Stimulated activated CD4-positive, alpha-beta T cell treated with anti-CD3 and anti-CD28 coated beads, Interleukin-15, amount 100 ng/mL, for 1 hour (primary cell): ENCODE measurements at places on chromosomes 2 and 18.

GRCh38 chr2:42744545-42745082 lies 19.3 kb downstream of the OXER1 start:
- DNase-seq: no peak

DNA sequence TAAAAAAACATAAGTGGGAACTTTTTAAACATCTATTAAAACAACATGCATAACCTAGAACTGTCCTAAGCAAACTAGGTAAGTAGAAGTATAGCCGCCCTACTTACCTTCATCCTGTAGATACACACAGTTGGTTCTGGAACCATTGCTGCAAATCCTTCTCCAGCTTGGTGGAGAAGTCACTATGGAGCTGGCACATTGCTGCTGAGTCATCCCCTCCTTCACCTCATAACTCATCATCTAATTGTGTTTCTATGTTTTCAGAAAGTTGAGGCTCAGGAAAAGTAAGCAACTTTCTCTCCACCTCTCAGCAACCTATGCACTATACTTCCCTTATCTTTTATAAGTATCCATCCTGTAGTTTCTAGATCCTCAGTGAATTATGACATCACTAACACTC lies 269.8 kb upstream of the MMADHC start:
- DNase-seq: no peak

DNA sequence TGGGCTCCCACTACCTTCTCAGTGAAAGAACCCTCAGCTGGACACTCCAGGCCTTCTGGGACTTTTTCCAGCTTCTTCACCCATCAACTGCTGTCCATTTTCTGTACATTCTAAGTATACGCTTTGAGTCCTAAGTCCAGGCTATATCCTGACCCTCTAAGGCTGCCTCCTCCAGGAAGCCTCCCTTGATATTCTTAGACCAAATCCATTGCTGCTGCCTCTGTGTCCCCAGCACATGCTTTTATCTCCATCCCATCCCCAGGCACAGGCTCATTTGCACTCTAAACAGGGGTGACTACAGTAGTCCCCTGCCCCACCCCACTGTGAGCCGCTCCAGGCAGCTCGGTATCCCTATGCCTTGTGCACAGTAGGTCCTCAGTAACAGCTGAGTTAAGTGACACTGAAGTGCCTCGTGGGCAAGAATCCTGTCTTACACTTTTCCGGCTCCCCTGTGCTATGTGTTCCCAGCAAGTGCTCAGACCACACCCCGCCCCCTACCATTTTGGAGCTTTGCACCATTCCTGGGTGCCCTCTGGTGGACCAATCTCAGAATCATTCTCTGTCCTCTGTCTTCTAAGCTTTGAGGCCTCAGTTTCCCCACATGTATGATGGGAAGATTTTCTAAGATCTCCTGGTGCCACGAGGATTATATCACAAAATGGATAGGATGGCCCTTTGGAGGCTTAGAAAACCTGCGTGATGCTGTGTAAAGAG lies 34.9 kb downstream of the EMX1 start:
- DNase-seq: no peak

GRCh38 chr18:63951302-63951705 lies 2.2 kb downstream of the HMSD start:
- no peak for DNase-seq

DNA sequence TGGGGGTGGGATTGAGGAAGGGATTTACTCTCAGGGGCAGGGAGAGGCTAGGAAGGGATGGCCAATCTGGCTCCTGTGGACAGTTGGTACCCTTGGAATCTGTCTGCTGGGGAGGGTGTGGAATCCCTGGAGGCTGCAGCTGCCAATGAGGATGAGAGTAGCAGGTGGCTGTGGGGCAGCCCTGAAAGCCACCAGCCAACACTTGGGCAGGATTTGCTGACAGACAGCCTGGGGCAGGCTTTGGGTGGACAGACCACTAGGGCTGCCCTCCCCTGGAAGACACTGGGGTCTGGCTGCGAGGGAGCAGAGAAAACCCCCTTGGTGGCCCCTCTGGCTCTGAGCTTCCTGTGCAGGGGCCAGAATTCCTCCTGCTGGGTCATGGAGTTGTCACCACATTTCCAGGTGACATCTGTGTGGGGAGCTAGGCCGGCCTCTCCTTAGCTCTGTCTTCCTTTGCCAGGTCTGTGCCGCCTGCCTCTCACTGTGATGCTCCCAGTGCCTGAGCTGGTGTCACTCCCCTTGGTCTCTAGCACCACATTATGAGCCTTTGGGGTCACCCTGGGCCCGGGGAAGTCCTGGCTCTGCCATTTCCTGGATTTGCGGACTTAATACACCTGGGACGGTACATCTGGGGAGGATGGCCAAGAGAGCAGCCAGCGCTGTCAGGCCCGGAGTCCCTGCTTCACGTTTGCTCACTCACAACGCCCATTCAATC lies 13.4 kb upstream of the ARHGEF4 start:
- no peak for DNase-seq

GRCh38 chr2:171531836-171532450 lies 9.7 kb downstream of the CYBRD1 start:
- DNase-seq: no peak

GRCh38 chr2:18799397-18799796 lies 210.0 kb upstream of the NT5C1B start:
- no peak for DNase-seq

DNA sequence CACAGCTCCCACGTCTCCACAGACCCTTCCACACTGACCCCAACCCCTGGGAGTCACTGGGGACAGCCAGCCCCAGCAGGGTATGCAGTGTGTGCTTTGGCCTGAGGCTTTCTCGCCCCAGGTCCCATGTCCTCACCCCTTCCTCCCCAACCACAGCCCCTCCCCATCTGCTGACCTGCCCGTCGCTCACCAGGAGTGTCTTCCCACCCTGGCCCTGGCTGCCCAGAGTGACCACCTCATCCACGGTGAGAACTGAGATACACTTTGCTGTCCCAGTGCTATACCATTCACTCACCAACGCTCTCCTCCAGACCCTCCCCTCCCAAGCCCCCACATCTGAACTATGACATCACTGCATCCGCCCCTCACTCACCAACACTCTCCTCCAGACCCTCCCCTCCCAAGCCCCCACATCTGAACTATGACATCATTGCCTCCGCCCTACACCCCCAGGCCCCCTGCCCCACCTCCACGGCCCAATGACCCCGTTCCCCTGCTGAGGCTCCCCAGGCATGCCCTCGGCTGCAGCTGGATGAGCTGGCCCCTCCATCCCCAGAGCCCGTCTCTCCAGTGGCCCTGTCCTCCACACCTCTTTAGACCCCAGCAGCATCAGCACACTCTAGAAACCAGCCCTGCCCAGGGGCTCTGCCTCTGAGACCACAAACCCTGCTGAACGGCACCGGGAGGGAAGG lies 55.2 kb downstream of the ANKMY1 start:
- no peak for DNase-seq

- DNase-seq: no peak
Observed at GRCh38 chr2:148402786-148403185, 241.8 kb upstream of the EPC2 start.

DNA sequence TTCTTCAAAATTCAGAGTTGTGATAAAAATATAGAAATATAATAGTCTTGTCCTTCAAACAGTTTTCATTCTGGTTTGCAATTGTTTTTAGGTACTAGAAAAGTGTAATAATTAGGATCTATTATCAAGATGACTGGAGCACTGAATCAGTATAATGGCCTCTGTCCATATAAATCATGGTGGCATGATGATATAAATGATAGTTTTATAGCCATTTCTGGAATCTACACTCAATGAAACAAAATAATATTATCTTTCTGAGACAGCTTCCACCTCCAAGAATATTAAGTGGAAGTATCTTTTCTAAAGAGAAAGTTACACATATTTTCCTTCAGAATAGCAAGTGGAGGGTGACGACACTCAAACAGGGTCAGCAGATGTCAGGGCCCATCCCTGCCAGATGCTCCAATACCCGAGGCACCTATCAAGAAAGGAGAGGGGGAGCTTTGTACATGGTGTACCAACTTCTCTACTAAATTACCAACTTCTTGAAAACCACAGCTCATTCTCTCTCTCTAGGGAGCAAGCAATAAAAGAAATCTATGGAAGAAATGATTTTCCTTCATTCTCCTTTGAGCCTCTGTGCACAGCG lies 882.7 kb upstream of the CHAC2 start:
- DNase-seq: no peak

- DNase-seq: no peak
Observed at GRCh38 chr2:124566518-124566970, 541.5 kb downstream of the CNTNAP5 start.

DNA sequence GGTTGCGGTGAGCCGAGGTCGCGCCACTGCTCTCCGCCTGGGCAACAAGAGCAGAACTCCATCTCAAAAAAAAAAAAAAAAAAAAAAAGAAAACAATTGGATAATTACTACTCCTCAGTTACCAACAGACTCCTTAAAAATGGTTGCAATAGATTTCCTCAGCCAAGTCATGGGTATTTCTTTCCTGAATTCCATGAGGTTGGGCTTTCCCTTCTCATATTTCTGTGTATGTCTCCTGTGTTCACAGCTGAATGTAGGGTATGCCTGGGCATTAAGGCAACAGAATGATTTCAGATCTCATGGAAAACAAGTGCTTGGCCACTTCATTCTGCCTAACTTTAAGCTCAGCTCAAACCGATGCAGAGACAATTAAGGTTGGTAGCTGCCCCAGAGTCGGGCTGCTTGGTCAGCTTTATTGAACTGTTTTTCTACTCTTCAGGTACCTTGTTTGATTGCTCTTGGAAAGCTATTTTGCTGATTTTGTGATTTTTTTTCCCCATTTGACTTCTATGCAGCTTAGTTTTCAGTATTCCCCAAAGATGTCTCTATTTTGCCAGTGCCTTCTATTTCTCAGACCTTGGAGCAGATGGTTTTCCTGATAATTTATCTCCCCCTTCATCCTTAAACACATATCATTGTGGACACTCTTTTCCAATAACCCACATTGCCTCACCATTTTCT lies 24.8 kb downstream of the KIF5C start:
- DNase-seq: no peak

DNA sequence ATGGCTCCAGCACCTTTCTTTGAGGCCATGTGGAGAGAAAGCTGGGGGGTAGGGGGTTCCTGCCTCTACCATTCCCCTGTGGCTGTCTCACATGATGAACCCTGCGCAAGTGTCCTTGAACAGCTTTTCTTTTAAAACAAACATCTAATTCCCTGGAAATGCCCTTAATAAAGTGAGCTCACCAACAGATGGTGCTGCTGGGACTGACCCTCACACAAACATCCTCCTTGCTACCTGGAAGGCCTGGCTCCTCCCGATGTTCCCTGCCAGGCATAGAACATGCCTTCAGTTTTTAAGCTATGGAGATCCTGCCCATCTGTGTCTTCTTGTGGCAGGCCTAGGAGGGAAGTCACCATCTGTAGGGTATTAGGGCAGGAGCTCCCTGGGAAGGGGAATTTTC lies 60.7 kb upstream of the GATA6 start:
- no peak for DNase-seq

DNA sequence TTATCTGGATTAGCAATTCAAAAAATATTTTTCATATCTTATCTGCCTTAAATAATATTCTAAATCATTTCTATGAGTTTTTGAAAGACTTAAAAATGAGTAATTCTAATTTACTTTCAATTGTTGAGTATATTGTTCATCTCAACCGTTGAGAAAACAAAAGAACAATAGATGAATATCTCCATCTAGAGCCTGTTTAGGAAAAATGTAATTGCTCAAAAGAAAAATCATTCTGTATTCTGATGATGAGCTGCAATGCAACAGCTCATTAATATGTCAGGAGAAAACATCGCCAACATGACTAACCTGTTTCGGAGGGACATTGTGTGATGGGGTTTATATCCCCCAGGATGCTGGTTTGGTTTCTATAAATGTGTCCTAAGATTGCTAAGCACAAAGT lies 417.6 kb downstream of the SUCLG1 start:
- DNase-seq: no peak

- no peak for DNase-seq
Observed at GRCh38 chr2:192126912-192127311, 67.8 kb downstream of the TMEFF2 start.
